ENCODE measurements at places on chromosomes 11 and 22.

DNA sequence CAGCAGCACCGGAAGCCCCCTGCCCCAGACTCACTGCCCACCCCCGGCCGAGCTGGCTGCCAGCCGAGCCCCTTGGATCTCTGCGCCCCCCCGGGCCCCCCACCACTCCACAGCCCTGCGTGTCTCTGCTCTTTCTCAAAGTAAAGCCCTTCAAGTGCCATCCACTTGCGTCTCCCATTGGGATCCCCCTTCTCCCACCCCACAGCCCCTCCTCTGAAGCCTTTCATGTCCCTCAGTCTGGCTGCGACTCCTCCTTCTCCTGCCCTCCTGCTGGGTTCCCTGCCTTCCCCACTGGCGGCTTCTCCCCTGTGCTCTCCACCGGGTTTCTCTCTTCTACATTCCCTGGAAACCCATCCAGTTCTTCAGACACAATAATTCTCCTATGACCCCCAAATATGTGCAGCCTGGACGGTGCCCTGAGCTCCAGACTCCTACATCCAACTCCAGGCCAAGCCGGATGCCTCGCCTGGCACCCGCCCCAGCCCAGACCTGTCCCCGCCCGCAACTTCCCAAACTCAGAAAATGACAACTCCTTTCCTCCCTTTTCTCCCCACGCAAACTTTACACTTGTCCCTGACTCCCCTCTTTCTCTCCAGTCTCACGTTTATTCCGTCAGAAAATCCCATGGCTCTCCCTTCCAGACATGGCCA is 108.9 kb downstream of the WNT7B start:
- DNase-seq, result no peak

GRCh38 chr11:17476317-17477083 is at the start of gene ABCC8:
Gene ABCC8, minus strand, starts transcription at chr11:17476845. Its CDS starts 69 bp downstream, at chr11:17476776.
- peak; percentile 58 for DNase-seq

DNA sequence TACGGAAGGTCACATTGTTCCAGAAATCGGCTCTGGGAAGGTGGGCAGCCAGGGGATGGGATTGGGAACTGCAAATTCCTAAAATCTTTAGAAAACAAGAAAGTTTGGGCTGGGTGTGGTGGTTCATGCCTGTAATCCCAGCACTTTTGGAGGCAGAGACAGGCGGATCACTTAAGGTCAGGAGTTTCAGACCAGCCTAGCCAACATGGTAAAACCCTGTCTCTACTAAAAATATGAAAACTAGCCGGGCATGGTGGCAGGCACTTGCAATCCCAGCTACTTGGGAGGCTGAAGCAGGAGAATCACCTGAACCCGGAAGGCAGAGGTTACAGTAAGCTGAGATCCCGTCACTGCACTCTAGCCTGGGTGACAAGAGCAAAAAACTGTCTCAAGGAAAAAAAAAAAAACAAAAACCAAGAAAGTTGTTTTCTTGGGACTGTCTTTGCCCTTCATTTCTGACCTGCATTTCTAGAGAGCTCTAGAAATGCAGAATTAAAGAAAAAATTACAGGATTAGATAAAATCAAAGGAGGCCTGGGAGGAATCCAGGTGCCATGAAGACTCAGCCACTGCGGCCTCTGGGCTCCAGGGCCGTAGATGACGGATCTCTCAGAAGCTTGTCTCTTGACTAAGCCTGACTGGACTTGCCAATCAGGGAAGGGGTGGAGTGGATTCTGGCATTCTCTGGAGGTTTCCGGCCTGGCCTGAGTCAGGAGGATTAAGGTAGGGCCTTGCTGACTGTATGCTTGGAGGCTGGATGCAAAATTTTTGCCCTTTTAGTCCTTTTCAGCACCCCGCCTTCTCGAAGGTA is 5.3 kb upstream of the MALAT1 start:
- DNase-seq, result peak; percentile 29

DNA sequence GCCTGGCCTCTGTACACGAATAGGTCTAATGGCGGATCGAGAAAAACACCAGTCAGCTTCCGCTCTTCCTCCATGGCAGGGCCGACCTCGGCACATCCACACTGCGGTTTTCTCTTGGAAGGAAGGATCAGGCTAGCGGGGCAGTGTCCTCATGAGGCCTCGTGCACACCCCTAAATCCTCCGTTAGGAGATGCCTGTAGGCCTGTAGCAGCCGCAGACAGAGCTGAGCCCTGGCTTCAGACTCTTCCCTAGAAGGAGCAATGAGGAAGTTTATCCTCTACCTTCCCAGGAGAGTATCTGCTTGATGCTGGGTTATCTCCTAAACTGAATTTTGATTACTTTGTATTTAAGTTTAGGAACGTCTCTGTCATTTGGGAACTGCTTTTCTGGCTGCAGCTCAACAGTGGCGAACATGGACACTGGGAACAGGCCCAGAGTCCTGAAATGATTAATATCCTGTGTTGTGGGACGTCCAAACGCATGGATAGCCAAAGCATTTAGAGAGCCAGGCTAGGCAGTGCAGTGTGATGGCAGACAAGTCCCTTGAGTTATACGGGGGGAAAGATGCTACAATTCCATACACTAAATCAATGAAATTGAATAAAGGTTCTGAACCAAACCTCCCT is 16.5 kb upstream of the BMAL1 start:
- no peak for DNase-seq

- DNase-seq, result no peak
Measured at GRCh38 chr11:94791216-94791889, 23.2 kb downstream of the AMOTL1 start.

DNA sequence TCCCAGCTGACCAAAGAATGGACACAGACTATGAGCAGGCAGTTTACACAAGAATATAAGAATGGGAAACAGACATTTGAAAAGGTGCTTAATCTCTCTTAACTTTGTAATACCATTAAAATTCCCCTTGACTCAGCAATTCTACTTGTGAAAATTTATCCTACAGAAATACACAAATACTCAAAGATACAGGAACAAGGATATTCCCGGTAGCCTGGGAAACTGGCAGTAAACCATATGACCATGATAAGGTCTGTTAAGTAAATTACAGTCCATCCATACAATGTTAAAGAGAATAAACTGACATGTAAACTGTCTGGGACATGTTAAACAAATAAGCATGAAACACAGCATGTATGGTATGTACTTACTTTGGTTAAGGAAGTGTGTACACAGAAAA is 8.7 kb upstream of the MTFP1 start:
- DNase-seq, result no peak
